ENCODE measurements at places on chromosomes 1 and 21. TPM values are rescaled to one million over a fixed set of nuclear protein-coding genes. Genes with fewer than 3 reads are reported as not detected.

- DNase-seq: no peak
- peaks cover 4% of the 10 kb centered on the region for H3K36me3 ChIP-seq
- no peak overlapping the region for H3K27ac ChIP-seq
- peaks cover 26% of the 10 kb centered on the region for H3K4me1 ChIP-seq
Measured at GRCh38 chr1:220692436-220693228, 2.5 kb downstream of the C1orf115 start.

- peak overlapping the region; percentile 73 for H3K4me3 ChIP-seq
- H3K27ac ChIP-seq: peak overlapping the region; percentile 87
- H3K36me3 ChIP-seq: no peaks in the 10 kb centered on the region
- DNase-seq: peak; percentile 47
Measured at GRCh38 chr1:28172713-28173150, 3.8 kb downstream of the PTAFR start.

- H3K27ac ChIP-seq: no peak overlapping the region
- H3K4me3 ChIP-seq: no peak overlapping the region
- peaks cover 6% of the 10 kb centered on the region for H3K27me3 ChIP-seq
- no peak for DNase-seq
Measured at GRCh38 chr1:182175361-182175931, 113.9 kb upstream of the ZNF648 start.

GRCh38 chr1:88068407-88068960 lies 615.6 kb upstream of the PKN2 start:
- H3K4me3 ChIP-seq: no peak overlapping the region
- no peak for DNase-seq
- H3K27me3 ChIP-seq: peaks cover 5% of the 10 kb centered on the region
- H3K36me3 ChIP-seq: no peaks in the 10 kb centered on the region

DNA sequence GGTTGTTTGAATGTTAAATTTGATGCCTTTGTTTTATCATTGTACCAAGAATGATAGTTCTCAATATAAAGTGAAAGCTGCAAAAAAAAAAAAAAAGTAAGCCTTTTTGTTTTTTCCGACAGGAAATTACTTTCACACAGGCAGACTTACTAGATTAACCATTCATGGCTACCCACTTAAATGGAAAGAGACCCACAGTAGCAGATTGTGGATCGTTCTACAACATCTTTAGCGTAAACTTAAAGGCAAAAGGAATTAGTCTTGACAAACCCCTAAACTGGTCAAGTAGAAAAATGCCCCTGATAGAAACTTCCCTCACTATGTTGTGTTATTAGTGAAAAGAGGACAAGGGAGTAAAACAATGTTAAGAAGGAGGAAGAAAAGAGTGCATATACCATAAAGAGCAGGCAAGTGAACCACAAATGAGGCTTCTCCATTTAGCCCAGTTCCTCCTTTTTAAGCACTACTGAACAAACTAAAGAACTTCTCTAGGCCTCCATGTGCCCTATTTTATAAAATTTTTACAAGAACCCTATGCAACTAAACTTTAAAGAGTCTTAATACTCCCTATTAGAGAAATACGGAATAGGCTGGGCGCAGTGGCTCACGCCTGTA lies 1560.3 kb downstream of the MRPL39 start:
- H3K4me3 ChIP-seq: peak overlapping the region; percentile 58
- DNase-seq: no peak
- no peaks in the 10 kb centered on the region for H3K27me3 ChIP-seq
- H3K36me3 ChIP-seq: no peaks in the 10 kb centered on the region
- peak overlapping the region; percentile 77 for H3K27ac ChIP-seq

DNA sequence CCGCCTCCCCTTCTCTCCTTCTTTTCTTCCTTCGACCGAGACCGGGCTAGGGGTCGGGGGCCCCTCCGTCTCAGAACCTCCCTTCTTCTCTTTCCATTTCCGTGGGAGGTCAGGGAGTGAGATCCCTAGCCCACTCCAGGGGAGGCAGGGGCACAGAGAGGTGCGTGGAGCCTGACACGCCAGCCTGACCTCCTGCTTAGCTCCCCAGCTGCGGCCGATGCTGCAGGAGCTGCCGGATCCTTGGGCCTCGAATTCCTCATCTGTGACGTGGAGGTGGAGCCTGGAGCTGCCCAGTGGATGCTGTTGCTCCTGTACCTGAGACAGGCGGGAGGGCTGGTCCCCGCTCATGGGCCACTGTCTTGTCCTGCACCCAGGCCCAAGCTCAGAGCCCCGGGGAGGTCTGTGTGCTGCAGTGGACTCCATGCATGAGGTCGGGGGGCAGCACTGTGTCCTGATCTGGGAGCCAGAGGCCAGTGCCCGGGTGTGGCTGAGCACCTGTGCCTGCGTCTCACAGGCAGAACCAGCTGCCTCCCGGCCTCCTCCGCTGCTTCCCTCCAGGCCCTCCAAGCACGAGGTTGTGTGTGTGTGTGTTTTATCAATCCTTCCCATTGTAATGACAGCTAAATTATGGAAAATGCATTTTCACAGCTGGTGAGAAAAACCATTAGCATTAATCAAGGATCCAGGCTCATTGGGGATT lies 55.3 kb upstream of the TTC34 start:
- H3K4me1 ChIP-seq: no peaks in the 10 kb centered on the region
- no peak overlapping the region for H3K27ac ChIP-seq
- no peaks in the 10 kb centered on the region for H3K36me3 ChIP-seq

DNA sequence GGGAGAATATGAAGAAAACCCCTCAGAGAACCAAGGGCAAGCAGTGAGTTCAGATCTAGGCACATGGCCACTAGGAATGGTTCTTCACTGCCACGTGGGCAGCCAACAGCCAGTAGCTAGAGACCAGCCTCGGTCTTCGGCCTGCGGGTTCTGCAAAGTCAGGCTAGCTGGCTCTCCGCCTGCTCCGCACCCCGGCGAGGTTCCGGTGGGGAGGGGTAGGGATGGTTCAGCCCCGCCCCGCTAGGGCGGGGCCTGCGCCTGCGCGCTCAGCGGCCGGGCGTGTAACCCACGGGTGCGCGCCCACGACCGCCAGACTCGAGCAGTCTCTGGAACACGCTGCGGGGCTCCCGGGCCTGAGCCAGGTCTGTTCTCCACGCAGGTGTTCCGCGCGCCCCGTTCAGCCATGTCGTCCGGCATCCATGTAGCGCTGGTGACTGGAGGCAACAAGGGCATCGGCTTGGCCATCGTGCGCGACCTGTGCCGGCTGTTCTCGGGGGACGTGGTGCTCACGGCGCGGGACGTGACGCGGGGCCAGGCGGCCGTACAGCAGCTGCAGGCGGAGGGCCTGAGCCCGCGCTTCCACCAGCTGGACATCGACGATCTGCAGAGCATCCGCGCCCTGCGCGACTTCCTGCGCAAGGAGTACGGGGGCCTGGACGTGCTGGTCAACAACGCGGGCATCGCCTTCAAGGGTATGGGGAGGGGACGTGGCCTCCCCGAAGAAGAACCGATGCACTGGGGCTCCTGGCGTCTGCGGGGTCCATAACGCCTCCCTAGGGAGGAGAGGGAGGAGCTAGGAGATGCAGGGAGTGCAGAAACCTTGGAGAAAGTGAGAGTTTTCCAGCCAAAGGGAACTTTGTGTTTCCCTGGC lies at the start of gene CBR1:
TSS of gene CBR1 (plus strand) at position 312 of the 871 bp plus-strand sequence. CDS start at position 404, 92 bp downstream.
- H3K27ac ChIP-seq: peak within 1 kb of the TSS; percentile 87
- peak; percentile 86 for DNase-seq
- peaks cover 31% of the 10 kb centered on the region for H3K4me1 ChIP-seq

DNA sequence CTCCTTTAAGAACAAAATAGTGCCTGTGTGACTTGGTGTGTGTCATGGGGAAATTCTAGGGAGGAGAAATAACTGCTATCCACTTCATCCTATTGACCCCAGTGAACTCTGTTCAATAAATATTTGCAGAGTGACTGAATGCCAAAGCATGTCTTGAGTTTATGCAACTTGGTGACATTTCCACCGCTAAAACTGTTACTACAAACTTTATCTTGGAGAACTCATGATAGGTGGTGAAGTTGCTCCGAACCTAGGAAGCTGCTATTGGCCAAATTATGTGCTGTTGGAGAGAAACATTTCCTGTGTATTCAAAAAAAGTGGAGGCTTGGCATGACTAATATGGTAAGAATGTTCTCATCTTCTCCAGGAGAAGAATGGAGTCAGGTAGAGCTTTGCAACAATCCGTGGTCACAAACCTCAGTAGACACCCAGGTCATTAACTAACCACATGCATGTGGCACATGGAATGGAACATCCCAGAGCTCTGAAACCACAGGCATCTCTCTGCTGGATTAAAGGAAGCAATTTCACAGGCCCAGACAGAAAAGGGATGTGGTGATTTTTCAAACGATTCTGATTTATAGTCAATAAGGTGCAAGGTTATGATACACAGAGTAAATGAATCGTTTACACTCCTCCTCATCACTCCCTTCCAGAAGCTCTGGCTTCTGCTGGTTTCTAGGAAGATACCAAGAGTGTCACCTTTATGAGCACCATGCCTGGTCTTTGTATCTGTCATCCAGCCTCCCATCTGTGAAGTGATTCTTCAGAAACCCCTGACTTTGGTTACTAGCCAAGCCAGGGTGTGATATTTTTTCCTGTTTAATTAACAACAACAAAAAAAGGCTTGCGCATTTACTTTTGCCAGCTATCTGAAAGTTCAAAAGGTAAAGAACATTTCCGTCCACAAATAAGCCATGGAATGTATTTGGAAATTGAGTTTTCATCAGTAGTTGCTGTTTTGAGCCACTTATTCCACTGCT lies 361.1 kb downstream of the TGFB2 start:
- no peaks in the 10 kb centered on the region for H3K36me3 ChIP-seq
- no peak overlapping the region for H3K4me3 ChIP-seq
- H3K4me1 ChIP-seq: no peaks in the 10 kb centered on the region
- H3K27ac ChIP-seq: no peak overlapping the region

The DMRTA2 gene
- total RNA-seq: not detected

The TMPRSS3 gene
- not detected for total RNA-seq

The TRIM67 gene
- total RNA-seq: not detected

The PDC gene
- not detected for total RNA-seq

Data from activated B cell treated with CpG ODN at 0.5 μM for 24 hours (primary cell).